Posterior cingulate gyrus (tissue), 11 donors: ENCODE measurements at places on chromosomes 12 and 14.

DNA sequence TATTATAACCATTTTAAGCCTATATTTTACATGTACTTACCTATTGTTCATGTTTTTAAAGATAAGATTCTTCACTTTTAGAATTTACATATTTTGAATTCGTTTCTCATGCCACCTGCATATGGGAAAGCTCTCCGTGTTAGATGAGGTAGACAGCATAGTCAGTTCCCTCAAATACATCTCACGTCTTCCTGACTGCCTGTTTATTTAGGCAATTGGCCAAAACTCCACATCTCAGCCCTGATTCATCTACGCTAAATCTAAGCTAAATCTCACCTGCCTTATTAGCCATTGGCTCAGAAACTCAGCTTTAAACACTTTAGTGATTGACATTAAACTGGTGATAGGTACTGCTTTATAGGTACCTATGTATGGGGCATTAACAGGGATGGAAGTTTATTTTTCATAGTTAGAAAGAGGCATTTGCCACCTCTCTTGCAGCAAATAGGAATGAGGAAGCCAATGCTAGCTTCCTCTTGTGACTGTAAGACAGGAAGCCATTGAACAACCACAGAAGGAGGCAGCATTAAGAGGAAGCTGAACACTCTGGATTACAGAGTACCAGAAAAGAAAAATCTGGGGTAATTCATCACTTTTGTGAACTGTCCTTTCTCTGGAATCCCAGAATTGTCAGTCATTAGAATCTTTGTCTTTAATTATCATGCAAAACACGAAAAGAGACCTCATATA is 111.9 kb downstream of the LRFN5 start:
- no peak for DNase-seq

- DNase-seq = no peak
Observed at GRCh38 chr12:124485371-124485770, 82.0 kb downstream of the NCOR2 start.

DNA sequence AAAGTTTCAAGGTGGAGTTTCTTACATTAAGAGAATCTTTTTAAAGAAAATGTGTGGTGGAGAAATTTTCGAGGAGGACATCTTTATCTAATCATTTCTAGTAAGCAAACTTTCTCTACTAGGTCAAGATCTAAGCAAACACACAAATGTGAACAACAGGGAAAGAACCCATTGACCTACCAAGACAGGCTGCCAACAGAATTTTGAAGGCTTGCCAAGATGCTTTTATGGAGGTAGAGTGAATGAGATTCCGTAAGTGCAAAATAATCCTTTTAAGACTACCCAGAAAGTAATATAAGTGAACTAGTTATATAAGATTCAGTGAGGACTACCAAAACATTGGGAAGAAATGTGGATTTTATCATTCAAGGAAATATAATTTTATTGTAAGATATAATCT is 357.1 kb upstream of the PDE3A start:
- DNase-seq = no peak

DNA sequence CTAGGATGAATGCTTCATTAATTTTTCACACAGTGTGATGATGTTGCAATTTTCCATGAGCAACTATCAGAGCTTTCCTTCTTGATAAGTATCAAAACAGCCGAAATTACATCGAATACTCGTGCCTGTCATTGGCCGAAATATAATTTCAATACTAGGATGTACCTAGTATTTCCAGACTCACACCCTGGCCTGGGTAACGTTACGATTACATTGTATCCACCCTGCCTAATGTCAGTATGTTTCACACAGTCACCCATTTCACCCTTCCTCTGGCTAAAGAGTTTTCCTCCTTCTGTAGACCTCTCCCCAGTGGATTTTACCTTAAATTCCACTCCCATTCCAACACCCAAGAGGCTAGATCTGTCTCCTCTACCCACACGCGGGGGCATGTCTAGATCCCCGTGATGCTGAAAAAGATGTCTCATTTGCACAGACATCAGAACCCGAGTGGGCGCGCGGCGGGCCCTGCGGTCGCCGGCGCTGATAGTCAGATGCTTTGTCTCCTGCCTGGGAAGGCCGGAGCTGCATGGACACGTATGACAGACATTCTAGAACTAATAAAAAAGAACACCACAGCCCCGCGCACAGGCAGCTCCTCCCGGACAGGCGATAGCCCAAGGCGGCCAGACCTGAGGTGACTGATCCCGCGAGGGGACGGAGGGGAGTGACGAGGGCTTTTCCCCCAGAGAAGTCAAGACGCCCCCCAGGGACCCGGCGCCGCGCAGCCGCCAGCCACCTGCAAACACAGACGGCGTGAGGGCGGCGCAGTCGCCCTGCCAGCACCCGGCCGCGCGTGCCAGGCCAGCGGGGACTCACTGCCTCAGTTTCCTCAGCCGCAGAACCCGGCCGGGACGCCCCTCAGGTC is 723 bp downstream of the KIF21A start:
- DNase-seq = peak; percentile 61

DNA sequence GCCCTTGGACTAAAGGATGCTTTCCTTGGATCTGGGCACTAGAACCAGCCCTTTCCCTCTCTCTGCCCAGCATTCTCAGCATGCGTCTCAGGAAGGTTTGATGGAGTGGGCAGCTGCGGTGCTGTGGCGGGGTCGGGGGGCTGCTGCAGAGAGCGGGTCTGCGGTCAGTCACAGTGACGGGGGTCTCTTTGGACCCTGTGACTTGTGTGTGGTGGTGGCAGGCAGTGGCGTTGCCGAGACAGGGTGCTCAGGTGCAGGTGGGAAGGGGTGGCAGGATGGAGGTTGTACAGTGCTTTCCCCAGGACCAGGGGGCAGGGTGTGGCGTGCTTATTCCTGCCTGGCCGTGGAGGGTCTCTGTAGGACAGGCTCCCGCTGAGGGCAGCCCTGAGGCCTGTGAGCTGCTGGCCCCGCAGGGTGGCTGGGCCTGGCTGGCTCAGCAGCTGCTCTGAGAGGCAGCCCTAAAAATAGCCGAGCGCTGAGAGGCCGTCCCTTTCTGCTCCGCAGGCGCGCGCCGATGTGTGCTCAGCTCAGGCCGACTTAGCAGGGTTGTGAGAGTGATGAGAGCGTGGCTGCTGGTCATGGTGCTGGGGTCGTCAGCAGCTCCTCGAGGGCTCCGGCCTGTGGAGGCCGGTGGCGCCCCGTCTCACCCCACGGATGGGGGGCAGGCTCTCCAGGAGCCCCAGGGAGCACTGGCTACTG is 9.7 kb downstream of the PACS2 start:
- DNase-seq = peak; percentile 73

- no peak for DNase-seq
Observed at GRCh38 chr12:67062193-67062592, 207.0 kb upstream of the CAND1 start.

DNA sequence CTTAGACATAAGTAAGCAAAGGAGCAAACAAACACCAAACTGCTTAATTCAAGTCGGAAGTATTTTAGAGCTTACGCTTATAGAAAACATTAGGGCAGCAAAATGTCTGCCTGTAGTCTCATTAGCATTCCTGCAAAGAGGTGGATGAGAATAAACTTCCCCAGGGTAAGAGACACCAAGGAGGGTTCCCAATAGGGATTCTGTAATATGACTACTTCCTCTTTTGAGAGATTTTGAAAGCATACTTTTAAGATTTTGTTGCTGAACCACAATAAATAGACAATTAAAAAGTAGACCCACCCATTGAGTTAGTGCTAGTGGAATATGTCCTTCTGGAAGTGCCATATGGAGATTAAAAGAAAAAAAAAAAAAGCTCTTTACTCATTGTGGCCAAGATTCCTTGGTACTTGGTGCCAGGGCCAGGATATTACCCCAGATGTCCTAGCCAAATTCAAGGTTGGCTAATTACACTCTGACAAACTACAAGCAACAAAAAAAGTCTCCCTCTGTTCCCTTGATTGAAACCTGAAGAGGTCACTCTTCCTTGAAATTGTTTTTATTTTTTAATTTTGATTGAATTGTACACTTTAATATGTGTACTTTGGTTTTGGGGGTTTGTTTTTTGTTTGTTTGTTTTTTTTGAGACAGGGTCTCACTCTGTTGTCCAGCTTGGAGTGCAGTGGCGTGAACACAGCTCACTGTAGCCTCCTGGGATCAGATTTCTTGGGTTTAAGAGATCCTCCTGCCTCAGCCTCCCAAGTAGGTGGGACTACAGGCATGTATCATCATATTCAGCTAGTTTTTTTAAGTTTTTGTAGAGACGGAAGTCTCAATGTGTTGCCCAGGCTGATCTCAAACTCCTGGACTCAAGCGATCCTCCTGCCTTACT is 8.7 kb downstream of the CLIP1 start:
- DNase-seq = no peak

DNA sequence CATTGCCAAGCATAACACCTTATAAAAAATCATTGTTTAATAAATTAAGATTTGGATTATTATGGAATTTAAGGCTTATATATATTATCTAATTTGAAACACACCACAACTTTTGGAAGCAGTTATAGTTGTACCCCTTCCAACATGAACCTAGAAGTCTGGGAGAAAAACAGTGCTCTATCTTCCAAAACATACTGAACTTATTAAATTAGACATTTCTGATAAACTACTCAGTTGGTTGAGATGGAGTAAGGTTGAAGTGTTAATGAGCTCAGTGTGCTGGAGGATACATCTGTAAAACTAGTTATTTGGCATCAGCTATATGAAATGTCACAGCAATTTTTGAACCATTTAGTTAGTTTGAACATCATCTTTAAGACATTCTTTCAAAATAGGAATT is 227.4 kb downstream of the ALX1 start:
- DNase-seq = no peak

GRCh38 chr14:65002586-65003210 is 16.0 kb downstream of the FNTB start:
- DNase-seq = no peak

DNA sequence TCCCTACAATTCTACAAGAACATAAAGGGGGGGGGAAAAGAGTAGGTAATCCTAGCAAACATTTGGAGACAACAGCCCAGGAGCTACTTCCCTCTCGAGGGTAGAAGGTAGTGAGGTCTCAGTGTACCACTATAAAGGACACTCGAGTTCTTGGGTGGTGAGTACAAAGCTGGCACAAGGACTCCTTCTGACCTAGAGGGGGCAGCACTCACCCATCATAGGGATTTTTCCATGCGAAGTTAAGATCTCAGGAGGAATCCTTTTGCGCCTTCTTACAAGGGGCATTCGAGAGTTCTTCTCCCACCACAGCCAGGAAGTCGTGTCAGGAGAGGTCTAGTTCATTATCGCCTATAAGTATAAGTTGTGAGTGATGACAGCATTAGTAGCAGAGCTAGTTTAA is 200.2 kb upstream of the RBM19 start:
- DNase-seq = no peak

DNA sequence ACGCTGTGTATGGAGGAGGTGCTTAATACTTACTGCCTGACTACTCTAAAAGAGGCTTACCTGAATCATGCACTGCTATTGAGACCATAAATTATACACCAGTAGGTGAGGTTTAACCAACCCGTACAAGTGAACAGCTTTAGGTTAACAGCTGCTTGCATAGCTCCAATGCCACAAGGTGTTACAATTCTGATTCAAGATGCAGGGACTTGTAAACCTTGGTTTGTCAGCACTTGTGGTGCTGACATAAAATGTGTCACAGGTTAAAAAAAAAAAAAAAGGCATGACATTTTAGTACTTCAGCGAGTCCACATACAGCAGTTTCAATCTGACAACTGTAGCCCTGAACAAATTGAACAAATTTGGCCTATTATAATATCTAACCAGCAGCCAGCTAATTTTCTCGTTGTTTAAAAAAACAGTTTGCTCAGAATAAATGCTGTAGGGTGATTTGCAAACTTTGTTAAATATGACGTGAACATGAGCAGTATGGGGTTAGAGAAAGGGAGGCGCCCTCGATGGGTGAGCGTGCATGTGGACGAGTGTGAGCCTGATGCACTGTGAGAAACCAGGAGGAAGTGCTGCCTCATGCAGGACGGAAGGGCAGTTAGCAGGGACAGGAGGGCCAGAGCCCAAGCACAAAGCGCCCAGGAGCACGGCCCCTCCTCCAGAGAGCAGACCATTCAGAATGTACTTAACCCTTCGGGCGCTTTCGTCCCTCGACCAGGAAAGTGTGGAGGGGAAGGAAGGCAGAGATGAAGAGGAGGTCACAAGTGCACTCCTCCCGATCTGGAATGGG is 44.7 kb downstream of the TCHP start:
- no peak for DNase-seq

- peak; percentile 65 for DNase-seq
Observed at GRCh38 chr12:124379938-124380754, 85.3 kb downstream of the RFLNA start.

DNA sequence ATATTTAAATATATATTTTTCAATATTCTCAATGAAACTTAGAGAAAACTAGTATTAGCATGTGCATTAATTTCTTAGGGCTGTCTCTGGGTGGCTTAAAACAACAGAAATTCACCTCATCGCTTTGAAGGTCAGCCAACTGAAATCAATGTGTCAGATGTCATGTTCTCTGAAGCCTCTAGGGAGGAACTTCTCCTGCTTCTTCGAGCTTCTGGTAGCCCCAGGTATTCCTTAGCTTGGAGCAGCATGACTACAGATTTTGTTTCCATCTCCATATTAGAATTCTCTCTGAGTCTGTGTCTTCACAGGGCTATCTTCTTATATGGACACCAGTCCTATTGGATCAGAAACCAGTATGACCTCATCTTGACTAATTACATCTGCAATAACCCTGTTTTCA is 221.5 kb downstream of the PDZRN4 start:
- DNase-seq = no peak

DNA sequence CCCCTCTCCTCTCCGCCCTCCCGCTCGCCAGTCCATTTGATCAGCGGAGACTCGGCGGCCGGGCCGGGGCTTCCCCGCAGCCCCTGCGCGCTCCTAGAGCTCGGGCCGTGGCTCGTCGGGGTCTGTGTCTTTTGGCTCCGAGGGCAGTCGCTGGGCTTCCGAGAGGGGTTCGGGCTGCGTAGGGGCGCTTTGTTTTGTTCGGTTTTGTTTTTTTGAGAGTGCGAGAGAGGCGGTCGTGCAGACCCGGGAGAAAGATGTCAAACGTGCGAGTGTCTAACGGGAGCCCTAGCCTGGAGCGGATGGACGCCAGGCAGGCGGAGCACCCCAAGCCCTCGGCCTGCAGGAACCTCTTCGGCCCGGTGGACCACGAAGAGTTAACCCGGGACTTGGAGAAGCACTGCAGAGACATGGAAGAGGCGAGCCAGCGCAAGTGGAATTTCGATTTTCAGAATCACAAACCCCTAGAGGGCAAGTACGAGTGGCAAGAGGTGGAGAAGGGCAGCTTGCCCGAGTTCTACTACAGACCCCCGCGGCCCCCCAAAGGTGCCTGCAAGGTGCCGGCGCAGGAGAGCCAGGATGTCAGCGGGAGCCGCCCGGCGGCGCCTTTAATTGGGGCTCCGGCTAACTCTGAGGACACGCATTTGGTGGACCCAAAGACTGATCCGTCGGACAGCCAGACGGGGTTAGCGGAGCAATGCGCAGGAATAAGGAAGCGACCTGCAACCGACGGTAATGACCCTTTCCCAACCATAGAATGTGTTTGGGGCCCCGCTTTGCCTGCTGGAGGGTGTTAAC is 615 bp downstream of the CDKN1B start:
- no peak for DNase-seq

- no peak for DNase-seq
Observed at GRCh38 chr12:109244073-109244472, 65.0 kb downstream of the FOXN4 start.

DNA sequence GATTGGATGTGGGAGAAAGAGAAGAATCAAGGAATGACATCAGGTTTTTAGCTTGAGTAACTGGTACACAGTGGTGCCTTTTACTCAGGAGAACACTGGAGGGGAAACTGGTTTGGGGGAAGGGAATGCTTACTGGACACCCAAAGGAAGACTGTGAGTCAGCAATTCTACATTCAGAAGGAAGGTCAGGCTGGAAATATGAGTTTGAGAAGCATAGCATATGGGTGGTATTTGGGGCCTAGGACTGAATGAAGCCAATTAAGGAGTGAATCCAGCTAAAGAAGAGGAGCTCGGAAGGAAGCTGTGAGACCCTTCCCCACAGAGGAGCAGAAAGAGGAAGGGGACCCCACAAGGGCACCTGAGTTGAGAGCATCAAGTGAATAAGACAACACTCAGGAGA is 35.4 kb downstream of the DMAC2L start:
- no peak for DNase-seq
